NCI-H69 (cell line): ENCODE measurements at places on chromosomes 11 and 22.

DNA sequence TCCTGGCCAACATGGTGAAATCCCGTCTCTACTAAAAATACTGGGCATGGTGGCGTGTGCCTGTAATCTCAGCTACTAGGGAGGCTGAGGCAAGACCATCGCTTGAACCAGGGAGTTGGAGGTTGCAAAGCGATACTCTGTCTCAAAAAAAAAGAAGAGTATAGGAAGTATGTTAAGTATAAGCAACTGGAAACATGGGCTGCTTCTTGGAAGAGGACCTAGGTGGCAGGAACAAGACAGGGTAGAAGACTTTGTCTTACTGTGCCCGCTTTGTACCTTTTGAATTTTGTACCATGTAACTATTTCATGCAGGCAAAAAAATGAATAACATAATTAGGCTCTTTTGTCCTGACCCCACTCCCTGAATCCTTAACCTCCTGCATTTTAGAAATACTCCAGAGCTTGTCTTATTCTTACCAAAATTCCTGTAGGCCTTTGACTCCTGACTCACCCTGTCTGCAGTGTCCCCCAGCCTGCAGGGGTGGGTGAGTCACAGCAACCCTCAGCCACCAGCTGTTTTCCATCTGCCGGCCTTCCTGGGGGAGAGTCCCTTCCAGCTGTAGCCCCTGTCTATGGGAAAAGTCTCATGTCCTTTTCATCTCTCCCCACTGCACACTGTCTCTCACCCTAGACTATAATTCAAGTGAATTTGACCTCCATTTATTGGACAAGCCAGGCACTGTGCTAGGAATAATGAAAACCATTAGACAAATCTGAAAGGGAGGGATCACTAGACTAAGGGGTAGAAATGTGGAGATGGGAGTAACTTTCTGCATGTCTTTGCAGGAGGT lies 41.8 kb downstream of the TXN2 start:
- peak; percentile 71 for DNase-seq

DNA sequence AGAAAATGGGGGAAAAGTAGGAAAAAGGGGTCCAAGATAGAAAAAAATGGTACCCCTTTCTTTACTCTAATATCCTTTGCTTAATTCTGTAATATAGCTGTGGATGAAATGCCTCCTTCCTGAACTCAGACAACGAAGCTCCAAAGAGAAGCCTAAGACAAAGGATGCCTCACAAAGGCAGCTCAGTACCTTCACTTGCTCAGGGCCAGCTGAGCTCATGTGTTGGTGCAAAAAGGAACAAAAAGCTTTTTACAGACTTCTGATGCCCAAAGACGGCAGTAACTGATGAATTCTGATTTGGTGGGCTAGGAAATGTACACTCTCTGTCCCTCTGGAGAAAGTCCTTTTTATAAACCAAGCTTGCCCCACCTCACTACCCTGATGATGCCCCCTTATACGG lies 77.5 kb downstream of the DENND5A start:
- no peak for DNase-seq

DNA sequence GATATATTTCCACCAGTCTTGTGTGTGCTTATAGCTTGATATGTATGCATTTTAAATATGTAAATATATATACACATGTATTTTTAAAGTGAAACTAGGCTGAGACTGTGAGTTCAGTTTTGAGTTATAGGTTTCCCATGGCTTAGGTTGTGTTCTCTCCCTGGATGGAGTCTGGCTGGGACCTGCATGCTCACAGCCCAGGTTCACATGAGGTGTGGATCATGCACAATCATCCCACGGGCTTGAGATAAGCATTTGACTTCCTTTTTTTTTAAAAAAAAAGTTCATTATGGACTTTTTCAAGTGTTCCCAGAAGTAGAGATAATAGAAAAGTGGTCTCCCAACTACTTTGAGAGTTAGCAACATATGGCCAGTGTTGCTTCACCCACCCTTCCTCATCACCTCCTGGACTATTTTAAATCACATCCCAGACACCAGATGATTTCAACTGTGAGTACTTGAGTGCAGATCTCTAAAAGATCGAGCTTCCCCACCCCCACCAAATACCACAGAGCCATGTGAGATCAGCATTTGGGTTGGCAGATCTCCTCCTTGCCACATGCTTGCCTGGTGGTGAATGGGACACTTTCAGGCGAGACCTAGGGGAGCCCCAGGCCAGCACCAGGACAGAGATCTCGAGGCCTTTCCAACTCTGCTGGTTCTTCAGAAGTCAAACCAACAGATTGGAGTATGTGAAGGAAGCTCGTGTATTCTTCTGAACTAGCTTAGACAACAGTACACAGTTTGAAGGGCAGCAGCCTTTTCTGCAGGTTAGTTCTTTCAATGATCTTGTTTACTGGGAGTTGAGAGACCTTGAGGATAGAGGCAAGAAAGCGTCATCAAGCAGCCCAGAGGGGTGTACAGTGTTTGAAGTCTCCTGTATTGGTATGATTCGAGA lies 15.9 kb downstream of the MED15 start:
- no peak for DNase-seq

- DNase-seq = peak; percentile 69
These were observed 119.7 kb downstream of the KIRREL3 start for GRCh38 chr11:126880872-126881271.

- DNase-seq = no peak
These were observed 16.4 kb upstream of the POLD3 start for GRCh38 chr11:74575999-74576398.

DNA sequence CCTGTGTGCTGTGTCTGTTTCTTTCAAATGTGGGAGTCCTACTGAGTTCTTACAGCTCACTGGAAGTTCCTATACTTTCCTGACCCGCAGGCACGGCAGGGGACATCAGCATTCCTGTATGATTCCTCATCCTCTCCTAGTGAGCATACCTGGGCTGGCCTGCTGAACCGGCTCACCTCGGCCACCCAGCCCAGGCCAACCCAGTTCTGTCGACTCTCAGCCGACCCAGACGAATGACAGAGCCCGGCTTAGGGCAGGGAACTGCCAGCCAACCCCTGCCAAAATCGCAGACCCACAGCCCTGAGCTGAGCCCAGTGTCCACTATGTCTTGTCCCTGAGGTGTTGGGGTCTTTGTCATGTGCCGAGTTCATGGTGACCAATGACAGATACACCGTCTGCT lies 339.7 kb downstream of the BRD1 start:
- DNase-seq = no peak

DNA sequence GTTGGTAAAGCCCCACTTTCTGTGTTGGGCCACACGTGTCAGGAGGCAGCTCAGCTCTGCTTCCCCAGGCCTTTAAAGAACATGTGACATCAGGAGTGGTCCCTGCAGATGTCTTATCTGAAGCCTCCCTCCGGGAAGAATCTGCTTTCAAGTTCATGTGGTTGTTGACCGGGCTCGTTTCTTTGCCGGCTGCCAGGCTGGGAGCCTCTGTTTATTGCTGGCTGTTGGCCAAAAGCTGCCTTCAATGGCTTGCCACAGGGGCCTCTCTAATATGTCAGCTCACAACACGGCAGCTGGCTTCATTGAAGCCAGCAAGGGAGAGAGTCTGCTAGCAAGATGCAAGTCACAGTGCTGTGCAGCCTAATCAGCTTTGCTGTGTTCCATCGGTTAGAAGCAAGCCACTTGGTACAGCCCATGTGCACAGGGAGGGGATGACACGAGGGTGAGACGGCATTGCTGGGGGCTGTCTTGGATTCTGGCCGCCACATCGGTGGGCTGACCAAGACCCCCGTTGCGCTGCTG lies 14.6 kb downstream of the MRGPRF start:
- peak; percentile 94 for DNase-seq

- DNase-seq = no peak
These were observed 217.1 kb downstream of the CSNK2A3 start for GRCh38 chr11:11135820-11136476.

DNA sequence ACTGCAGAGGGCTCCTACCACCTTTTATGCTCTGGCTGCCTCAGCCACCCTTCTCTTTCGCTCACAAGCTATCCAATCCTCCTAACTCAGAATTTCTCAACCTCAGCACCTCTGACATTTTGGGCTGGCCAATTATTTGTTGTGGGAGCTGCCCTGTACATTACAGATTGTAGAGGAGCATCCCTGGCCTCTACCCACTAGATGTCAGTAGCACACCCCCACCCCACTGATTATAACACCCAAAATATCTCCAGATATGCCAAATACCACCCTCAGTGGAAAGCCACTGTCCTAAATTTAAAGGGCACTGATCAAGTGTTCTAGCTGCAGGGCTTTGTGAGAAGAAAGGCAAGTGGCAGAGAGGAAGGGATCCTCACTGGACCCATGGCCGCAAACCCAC lies 443.1 kb downstream of the SOX6 start:
- peak; percentile 8 for DNase-seq

DNA sequence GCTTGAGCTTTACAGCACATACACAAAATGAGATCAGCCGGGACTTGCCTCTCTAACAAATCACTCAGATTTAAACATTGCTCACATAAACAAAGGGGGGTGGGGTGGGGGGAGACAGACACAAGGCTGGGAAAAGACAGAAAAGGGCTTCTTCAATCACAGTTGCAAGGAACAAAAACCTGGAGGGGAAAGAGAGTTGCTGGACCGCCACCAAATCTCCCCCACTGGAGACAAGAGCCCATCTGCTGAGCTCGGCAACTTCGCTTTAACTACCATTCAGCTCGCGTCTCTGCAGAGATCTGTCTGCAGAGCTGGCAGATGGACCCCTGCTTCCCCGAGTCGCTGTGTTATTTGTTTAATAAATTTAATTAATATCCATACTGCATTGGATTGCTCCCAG lies 165.0 kb downstream of the RCN1 start:
- peak; percentile 85 for DNase-seq

DNA sequence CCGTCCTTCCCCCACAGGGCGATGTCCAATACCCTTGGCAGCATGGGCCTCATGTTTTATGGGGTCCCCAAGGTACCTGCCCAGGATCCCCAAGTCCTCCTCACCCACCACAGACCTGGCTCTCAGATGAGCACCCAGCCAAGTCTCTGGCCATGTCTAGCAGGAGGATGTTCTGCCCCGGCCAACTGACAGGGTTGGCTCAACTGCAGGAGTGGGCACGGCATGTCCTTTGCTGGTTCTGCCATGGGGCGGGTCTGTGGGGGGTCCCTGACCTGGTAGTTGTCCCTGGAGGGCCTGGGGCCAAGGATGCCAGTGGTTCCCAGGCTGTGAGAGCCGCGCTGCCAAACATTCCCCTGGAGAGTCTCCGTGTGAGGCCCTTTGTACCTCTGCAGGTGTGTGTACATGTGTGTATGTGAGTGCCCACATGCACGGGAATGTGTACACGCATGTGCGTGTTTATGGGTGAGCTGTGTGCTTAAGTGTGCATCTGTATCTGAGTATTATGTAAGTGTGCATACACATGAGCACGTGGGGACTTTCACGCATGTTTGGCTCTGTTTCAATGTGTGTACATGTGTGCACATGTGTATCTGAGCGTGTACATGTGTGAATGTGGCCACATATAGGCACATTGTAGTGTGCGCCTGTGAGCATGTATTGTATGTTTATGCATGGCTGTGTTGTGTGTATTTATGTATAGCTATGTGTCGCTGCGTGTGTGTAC lies 85.5 kb downstream of the KCNQ1 start:
- no peak for DNase-seq

- peak; percentile 92 for DNase-seq
These were observed 6.8 kb upstream of the ALX4 start for GRCh38 chr11:44316659-44317240.

DNA sequence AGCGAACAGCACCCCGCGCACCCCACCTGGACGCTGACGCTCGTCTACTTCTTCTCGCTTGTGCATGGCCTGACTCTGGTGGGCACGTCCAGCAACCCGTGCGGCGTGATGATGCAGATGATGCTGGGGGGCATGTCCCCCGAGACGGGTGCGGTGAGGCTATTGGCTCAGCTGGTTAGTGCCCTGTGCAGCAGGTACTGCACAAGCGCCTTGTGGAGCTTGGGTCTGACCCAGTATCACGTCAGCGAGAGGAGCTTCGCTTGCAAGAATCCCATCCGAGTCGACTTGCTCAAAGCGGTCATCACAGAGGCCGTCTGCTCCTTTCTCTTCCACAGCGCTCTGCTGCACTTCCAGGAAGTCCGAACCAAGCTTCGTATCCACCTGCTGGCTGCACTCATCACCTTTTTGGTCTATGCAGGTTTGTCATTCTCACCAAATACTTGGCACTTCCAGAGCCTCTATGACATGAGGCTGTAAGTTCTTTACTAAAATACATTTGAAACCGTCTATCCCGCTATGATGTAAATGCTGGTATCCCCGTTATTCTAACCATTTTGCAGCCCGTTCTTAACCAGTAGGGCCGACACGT lies 535 bp downstream of the AQP11 start:
- peak; percentile 89 for DNase-seq

DNA sequence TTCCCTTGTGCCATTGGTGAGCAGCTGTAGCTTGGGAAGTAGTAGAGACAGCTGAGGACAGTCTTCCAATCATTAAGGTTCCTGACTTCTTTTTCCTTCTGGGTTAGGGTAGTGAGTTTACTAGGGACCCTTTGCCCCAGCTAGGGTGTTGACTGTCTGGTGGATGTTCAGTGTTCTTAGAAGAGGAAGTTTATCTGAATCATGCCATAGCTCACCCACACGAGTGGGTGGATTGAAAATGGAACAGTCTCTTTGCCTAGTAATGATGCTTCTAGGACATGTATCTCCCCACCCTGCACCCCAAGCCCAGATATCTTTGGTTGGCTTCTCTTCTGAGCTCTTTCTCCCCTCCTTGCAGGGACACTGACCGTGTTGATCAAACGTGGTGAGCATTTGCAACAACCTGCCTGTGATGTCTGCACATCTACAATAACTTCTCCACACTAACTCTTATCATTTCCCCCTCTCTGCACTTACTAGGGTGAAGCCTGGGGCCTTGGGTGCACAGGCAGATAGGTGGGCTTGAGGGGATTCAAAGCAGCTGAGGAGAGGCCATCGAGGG lies 57.1 kb upstream of the HORMAD2 start:
- DNase-seq = no peak

DNA sequence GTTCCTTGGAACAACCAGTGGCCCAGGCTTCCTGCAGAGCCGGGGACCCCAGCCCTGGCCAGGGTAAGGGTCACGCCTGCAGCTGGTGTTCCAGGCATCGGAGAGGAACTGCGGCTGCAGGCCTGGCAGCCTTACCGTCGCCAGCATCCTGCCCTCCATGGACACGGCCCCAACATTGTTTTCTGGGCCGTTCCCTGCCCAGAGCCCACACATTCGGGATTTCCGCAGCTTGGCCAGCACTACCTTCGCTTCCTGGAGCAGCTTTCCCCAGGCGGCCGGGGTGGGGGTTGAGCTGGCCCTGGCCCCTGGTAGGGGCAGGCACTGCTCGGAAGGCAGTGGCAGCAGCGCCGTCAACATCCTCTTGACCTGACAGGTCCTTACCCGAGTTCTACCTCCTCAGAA lies 17.7 kb downstream of the TXN2 start:
- DNase-seq = no peak

- peak; percentile 50 for DNase-seq
These were observed 11.6 kb downstream of the CRY2 start for GRCh38 chr11:45858751-45859398.

GRCh38 chr11:2092956-2093412 lies 46.2 kb downstream of the IGF2 start:
- peak; percentile 93 for DNase-seq
